ENCODE measurements at places on chromosomes 5 and 9. TPM values are rescaled to one million over a fixed set of nuclear protein-coding genes. Genes with fewer than 3 reads are reported as not detected.
A peak's percentile ranks its signal among the peaks of the same experiment; 100 is the strongest.

Gene LHX6
- total RNA-seq, result 0.11 TPM

Gene IFNA13
- total RNA-seq, result not detected

Gene C5
- total RNA-seq, result 2.3 TPM

- no peak for DNase-seq
Observed at GRCh38 chr5:110032376-110032775, 342.6 kb downstream of the MAN2A1 start.

- DNase-seq, result no peak
Observed at GRCh38 chr5:56228631-56229030, 4.5 kb downstream of the ANKRD55 start.

Gene SPIN1
- 22.1 TPM for total RNA-seq

GRCh38 chr5:172858511-172858989 is 24.5 kb downstream of the ERGIC1 start:
- DNase-seq, result no peak

Gene TMEM252
- total RNA-seq, result not detected

Gene MARCHF3
- total RNA-seq, result 3.6 TPM

- DNase-seq, result peak; percentile 68
Observed at GRCh38 chr9:134325813-134326723, at the start of gene RXRA. Gene RXRA (plus strand): TSS chr9:134326455. CDS start chr9:134326632, 177 bp downstream.

GRCh38 chr5:50576686-50577256 is 89.7 kb upstream of the PARP8 start:
- no peak for DNase-seq

Gene FABP6
- total RNA-seq, result not detected

GRCh38 chr5:179516221-179516620 is 34.1 kb upstream of the RUFY1 start:
- no peak for DNase-seq

Gene FBP2
- not detected for total RNA-seq

Gene TAF11L5
- not detected for total RNA-seq

DNA sequence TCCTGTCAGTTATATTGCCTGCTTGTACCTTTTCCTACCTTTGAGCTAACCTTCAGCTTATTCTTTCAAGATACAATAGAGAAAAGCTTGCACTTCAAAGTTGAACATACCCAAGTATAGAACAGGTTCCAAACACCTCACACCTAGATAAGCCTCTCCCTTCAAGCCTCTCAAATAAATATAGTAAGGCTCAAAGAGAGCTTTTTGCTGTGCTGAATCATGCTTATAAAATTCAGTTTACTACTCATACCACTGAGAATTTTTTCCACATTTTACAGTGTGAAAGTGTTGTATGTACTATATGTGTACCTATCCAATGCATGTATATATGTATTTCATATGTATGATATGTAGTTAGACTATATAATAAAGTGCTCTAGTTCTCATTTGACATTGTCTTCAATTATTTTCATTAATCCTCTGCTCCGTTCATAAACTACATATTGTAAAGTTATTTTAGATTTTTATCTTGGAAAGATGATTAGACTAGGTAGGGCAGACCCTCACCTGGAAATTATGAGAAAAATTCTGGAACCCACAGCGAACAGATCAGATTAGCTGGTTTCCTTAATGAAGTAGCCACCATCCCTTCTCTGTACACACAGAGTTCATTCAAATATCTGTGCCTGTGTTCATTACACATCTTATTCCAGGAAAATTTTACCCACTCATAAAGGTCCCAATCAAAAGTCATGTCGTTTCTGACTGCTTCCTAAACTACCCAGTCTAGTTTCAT is 149.2 kb upstream of the RGMB start:
- no peak for DNase-seq

All from activated CD4-positive, alpha-beta T cell treated with anti-CD3 and anti-CD28 coated beads for 36 hours (primary cell).